ENCODE measurements at places on chromosomes 7 and 10. TPM values are rescaled to one million over a fixed set of nuclear protein-coding genes. Genes with fewer than 3 reads are reported as not detected.
A peak's percentile ranks its signal among the peaks of the same experiment; 100 is the strongest.

- DNase-seq: no peak
Observed at GRCh38 chr10:11578802-11579255, 32.6 kb downstream of the USP6NL start.

DNA sequence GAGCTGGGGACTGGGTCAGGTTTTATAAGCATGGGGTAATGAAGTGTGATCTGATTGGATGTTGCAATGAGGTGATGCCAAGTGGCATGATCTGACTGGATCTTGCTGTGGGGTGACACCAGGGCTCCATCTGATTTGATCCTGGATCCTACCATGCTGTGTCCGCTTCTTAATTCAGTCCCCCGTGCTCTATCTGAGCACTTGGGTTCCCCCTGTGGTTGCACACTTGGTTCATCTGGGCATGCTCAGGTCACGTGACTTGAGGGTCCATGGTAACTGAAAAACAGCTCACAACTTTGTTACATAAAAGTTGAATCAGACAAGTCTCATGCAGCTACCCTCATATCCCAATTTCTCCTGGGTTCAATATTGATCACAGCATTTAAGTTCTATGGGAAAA lies 448.6 kb upstream of the NRP1 start:
- DNase-seq: peak; percentile 22

DNA sequence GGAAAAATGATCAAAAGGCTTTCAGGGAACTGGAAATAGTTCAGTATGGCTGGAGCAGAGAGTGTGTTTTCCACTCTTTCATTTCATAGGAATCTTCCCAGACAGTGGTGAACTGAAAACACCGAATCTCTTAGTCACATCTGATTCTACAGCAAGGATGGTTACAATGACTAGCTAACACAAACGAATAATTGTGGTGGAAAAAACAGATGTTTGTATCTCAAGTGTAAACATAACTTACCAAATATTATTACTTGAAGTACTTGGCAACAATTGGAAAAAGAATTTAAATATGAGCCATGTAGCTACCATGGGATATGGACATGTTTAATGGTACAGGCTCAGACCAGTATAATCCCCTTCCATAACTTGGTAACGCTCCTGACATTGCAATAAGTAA lies 21.1 kb upstream of the BPGM start:
- DNase-seq: no peak

DNA sequence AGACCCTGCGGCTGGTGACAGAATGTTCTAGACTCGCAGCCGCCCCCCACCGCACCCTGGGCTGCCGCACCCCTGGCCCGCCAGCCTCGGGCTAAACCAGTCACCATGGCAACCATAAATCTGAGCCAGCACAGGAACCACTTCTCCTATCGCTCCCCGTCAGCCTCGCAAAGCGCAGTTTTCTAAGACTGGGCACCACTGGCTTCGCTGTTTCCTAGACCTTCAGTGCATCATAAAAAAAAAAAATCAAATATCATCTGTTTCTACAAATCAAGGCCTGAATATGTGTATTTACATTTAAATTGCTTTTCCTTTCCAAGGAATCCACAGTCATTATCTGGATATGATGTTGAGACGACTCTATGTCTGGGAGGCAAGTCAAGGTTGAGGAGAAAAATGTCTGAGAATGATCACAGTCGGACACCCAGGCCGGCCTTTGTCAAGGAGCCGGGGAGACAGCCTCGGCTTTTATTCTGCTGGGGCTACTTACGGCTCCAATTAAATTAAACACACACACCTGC lies 99.9 kb downstream of the PTPRN2 start:
- no peak for DNase-seq

GRCh38 chr10:82277591-82277990 lies 402.6 kb downstream of the NRG3 start:
- DNase-seq: no peak

DNA sequence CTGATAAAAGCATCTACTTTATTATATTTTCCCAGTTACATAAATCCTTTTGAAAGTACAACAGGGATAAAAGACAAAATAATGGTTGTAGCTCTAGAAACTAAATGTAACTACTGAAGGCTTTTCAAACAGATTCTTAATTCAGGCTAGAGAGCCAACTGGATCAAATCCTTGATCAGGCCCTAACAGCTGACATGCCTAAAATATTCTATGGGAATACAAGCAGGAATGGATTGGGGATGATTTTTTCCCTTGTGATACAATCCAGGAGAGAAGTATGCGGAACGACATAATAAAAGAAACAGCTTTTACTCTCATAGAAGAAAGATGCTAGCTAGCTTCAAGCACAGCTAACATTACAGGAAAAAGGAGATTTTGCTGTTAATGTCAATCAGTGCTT lies 49.0 kb downstream of the NT5C2 start:
- DNase-seq: no peak

DNA sequence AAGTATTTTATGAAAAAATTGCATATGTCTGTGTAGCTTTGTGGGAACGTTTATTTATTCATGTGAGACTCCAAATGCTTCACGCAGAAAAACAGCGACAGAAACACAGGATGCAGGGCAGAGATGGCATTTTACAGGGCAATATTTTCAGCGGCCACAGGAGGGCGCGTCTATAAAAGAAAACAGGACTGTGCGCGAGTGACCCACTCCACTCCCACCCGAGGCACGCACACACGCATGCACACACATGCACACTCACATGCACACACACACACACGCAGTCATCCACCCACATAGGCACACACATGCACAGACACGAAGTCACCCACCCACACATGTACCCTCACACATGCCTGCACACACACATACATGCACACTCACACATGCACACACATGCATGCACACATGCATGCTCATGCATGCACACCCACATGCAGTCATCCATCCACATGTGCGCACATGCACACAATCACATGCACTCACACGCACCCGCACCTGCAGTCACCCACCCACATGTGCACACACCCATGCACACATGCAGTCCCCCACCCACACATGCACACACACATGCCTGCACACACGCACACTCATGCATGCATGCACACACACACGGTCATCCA lies 96.3 kb downstream of the DNAJB6 start:
- peak; percentile 47 for DNase-seq

- no peak for DNase-seq
Observed at GRCh38 chr10:79137826-79138225, 69.1 kb downstream of the ZMIZ1 start.

DNA sequence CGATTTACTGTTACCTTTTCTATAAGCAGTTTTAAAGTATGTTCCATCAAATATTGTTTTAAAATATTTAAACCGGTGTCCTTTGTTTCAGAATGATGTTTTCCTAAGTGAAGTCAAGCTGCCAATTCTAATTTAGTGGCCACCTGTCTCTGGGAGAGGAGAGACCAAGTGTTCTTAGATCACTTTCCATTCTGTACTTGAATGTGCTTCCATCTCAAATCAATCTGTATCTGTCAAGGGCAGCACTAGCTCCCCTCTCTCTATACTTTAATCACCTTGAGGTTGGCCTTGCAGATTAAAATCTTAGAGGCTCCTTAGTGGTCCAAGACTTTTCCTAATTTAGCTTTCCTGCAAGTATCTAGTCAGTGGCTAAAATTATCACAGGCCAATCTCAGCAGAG lies 49.6 kb downstream of the LGI1 start:
- no peak for DNase-seq

DNA sequence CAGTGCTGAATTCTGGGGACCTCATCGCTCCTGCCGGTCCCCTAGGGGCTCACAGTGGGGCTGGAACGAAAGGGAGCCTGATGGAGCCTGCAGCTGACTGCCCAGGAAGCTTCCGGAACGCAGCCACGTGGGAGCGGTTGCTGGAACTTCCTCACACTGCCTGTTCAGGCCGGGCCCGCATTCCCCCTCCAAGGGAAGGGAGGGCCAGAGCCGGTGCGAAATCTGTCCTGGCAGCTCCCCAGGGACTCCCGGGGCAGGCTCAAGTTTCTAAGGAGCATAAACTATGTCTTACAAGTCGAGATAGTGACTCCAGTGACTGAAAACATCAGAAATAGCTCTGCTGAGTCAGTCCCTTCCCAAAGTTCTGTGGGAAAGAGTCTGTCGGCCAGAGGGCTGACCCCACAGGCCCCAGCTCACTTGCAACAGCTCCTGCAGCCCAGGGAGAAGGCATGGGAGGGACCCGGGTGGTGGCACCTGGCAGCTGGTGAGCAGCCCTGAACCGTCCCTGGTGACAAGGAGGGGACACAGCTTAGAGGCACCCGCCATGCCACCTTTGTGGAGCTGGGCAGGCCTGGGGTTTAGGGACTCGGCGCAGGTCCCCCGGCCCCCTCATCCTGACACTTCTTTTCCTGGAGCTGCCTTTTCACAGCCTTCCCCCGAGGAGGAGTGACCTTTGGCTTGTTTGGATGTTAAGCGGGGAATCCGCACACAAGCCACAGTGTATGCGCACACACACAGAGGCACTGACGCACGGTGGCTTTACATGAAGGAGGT lies 47.6 kb downstream of the PDGFA start:
- DNase-seq: no peak

Gene C10orf62
- not detected for polyA plus RNA-seq

Gene ALOX5
- polyA plus RNA-seq: 0.40 TPM

Gene CDH23
- 2.1 TPM for polyA plus RNA-seq

Gene NAT16
- 0.12 TPM for polyA plus RNA-seq

Gene GARIN1A
- 0.43 TPM for polyA plus RNA-seq

Gene TAS2R5
- 1.4 TPM for polyA plus RNA-seq

Gene SPDYE2B
- not detected for polyA plus RNA-seq

Gene TUBAL3
- 0.37 TPM for polyA plus RNA-seq

All from A549 (cell line).